HuH-7 (cell line): ENCODE measurements at places on chromosomes 3 and 15.

- no peak for DNase-seq
Measured at GRCh38 chr3:190773948-190774347, 88.5 kb downstream of the GMNC start.

DNA sequence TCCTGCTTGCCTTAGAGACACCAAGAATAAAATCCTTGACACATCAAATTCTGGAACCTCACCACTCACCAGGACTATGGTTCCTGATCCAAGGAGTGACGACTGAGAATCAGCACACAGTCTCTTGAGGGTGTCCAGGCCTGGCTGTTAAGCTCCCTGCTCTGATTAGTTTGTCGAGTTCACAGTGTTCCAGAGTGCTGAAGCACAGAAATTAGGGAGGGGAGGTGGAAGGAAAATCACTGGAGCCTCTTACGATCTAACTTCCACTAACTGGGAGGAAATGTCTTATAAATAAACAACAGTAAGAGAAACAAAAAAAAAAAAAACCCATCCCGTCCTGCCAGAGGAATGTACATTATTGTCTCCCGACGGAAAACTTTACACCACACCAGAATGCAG, 330.2 kb downstream of the TIGIT start:
- no peak for DNase-seq

DNA sequence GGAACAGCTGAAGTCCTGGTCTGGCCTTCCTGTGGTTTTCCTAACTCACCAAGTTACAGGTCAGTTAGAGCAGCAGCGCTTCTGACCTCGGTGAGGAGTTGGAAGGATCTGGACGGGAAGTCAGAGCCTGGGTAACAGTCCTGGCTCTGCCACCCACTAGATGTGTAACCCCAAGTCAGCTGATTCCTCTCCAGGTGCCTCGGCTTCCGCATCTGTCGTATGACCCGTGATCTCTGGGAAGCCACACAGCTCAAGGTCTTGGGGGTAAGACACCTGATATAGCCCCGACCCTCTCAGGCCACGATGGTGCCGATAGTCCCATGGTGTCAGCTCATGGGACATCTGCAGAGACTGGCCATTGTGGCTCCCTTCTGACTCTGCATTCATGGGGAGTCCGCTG, 8.3 kb upstream of the PIGZ start:
- DNase-seq, result no peak

- no peak for DNase-seq
Measured at GRCh38 chr3:113658107-113658506, 38.3 kb downstream of the USF3 start.

- DNase-seq, result peak; percentile 49
Measured at GRCh38 chr15:85380812-85381642, 624 bp downstream of the AKAP13 start.

DNA sequence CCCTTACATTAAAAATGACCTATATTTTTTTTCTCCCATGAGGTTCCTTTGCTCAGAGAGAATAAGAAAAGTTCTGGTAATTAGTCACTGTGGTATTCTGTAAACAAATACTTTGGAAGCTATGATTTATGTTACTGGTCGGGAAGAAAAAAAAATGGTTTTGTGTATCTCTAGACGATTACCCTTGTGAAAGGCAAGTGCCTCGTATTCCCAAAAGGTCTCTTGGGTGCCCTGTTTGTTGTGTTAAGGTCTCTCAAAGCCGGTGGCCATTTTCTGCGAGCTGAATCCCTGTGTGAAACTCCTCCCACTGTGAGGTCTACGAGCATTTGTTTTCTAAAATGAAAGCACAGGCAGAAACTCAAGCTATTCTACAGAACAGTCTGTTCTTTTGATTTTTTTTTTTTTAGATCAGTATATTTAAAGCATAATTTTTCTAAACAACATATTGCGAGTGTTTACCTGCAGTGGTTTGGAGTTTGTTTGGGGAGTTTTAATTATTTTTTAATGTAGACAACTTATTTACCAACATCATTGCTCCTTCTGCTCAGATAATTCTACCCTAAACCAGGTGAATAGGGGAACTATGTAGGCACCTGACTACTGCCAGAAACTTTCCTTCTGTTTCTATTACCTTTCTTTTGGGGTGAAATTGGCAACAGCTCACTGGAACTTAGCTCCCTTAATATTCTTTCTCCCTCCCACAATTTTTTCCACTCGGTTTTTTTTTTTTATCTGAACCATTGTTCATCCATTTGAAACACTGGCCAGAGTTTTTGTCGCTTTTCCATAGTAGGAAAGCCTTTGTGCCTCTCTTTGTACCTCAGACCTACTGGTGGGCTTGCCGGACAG, 44.0 kb downstream of the ZBTB38 start:
- DNase-seq, result no peak

DNA sequence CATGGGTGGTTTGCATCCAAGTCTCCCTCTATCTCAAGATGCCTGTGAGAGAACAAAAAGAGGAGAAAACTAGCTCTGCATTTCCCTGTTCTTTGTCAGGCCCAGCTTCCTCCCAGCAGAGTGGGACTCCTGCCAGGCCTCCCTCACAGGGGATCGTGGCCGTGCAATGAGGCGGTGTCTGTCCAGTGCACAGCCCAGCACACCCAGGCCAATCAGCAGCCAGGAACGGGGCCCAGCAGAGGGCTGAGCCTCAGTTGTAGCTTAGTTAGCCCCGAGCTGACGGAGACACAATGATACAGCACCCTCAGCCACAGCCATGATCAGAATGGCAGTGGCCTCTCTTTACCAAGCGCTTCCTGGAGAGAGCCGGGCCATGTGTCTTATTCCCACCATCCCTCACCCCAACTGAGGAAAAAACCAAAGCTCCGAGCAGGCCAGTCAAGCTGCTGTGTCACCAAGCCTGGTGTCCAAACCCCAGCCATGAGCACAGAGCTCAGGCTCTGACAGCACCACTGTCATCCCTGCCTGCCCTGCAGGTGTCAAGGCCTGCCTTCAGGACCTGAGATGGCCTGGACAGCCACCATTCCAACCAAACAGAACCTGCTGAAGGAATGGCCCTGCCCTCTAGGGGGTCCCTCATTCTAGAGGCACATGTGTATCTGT, 71.1 kb downstream of the DNAJB8 start:
- no peak for DNase-seq

DNA sequence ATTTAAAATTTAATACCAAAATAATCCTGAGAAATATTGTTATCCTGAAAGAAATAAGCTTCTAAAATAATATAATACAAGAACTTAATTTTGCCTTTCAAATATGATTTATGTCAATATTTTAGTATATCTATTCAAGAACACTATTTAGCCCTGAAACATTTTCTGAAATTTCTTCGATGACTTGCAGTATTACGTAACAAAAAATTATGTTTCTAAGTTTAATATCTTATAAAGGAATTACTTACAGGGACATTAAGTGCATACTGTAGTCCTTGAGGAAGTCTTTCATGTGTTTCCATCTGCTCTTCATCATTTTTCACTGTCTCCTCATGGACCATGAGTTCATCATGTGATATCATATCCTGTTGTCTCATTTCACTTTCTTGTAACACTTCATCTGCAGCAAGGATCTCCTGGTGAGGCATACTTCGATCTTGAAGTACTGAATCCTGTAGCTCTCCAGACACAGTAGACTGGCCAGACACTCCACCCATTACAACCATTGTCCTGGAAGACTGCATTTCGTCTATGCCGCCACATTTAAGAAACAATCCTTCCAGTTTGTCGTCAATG, 62.0 kb downstream of the ZNF148 start:
- DNase-seq, result no peak

GRCh38 chr3:2261747-2262146, 163.1 kb downstream of the CNTN4 start:
- no peak for DNase-seq

DNA sequence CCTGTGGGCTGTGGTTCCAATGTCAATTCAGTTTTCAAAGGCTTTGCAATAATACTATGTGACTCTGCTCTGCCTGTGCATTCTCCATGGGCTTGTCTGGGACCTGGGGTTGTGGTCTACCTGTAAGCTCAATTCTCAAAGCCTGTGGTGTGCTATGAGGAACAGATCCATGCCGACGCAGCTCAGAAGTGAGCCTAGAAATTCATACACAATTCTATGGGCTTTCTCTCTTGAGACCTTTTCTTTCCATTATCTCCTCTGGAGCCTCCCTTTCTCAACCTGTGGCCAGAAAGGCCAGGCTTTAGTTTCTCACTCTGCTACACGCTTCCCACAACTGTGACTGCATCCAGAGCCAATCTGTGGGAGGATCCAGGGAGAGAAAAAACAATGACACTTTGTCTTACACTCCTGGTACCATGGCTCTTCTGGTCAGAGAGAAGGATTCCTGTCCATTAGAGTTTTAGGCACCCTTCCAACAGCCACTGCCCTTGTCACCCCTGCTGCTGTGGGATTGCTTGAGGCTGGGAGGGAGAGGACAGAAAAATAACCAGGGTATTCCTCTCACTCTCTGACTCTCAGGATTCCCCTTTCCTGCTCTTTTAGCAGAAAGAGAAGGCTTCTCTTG, 34.1 kb upstream of the KLF13 start:
- no peak for DNase-seq

DNA sequence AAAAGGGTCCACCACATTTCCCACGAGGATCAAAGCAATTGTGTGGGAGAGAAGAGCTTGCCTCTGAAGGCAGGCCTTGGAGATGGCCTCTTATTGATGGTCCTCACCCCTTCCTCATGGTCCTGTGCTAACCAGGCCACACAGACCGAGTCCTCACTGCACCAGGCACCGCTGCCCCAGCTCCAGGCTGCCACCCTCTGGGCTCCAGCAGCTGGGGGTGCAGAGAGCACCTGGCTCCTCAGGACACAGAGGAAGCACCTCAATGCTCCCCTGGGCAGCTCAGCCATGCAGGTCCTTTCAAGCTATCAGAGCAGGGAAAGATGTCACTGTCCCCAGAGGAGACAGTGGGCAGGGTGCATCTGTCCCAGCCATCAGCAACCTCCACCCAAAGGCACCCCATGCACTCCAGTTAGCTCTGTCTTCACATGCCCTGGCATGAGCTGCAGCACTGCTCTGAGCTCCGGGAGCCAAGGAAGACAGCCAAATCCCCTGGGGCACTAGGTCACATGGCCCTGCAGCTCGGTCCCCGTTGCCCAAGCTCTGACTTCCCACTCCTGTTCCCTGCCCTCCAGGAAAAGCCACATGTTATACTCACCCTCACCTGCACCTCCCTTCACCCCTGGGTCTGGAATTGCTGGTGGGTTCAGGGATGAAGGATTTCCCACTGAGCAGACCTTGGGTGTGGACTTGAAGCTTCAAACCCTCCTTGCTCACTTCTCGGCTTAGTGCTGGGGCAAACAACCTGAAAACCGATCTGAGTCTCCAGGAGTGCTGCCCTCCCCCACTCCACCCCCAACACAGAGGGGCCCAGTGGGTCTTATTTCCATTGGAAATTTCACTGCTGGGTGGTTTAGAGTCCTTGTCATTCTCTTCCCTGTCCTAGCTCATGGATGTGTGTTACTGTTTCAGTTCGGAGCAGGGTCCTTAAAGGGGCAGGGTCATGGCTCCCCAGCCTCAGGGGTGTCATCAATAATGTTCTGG, 32.6 kb downstream of the ALS2CL start:
- peak; percentile 18 for DNase-seq

DNA sequence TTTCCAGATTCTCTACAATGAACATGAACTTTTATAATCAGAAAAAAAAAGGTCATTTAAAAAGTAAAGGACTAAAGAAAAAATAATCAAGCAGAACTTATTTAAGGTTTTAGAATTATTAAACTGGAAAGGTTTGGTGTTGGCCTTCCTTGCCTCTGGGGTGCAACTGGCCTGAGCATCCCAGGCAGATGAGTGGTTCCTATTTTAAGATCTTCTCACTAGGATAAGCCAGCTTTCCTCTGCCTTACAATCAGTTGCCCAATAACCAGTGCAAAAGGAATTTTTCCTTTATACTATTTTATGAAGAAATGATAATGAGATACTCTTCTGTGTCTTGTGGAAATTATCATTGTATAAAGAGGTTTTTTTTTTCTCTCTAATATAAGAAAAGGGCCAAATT, 56.6 kb downstream of the SEC22A start:
- no peak for DNase-seq

GRCh38 chr3:144265542-144266100, 294.0 kb downstream of the DIPK2A start:
- no peak for DNase-seq

- DNase-seq, result no peak
Measured at GRCh38 chr3:134111616-134112015, 81.9 kb upstream of the SLCO2A1 start.

- DNase-seq, result no peak
Measured at GRCh38 chr15:66040211-66040892, 171.1 kb downstream of the RAB11A start.

- no peak for DNase-seq
Measured at GRCh38 chr3:10563396-10563795, 58.0 kb upstream of the ATP2B2 start.

DNA sequence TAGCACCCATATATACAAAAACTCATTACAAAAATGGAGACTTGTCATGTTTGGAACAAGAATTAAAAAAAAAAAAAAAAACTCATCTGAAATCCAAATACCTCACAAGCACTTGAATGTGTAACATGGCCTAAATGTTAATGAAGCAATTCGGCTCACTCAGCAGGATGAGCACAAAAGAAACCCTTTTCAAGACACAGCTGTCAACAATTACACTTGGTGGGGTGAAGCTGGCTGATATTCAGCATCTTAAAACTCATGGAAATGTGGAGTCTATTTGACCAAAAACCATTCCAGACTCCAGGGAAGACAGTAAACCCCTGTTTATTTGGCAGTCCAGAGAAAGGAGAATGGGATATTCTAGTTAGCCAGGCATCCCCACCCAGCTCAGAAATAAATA, 205.4 kb upstream of the TSC22D2 start:
- no peak for DNase-seq

DNA sequence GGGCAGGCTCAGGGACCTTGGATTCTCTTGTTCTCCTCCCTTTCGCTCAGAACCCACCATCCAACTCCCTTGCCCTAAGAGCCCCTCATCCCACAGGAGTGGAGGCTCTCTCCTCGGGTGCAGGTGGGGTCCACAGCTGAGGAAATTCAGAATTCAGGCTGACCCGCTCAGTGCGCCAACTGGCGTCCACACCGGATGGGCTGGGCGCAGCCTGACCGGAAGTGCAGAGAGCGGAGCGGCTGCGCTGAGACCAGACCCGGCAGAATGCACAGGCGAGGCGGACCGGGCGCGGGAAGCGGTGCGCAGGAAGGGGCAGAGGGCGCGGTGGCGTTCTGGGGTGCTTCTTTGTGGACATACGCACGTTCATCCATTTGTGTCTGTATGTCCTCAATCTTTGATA, 210.4 kb upstream of the NDN start:
- no peak for DNase-seq

DNA sequence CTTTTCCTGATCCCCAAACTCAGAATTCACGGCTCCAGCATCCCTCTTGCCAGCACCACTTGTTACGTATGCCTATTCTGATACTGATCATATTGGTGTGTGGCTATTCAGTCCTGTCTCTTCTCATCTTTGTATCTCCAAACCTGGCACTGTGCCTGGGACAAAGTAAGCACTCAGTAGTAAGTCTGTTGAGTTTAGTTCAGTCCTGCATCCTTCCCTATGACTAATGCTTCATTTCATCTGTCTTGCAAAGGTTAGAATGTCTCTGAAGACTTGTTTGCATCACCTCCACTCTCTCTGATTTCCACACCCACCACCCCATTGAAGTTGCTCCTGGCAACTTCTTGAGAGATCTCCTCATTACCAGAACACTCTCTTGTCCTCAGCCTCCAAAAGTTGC, 80.3 kb downstream of the HMG20A start:
- no peak for DNase-seq

GRCh38 chr3:18443665-18444594, 18.8 kb upstream of the SATB1 start:
- DNase-seq, result peak; percentile 62
